ENCODE measurements at places on chromosomes 13 and 19.
A peak's percentile ranks its signal among the peaks of the same experiment; 100 is the strongest.

DNA sequence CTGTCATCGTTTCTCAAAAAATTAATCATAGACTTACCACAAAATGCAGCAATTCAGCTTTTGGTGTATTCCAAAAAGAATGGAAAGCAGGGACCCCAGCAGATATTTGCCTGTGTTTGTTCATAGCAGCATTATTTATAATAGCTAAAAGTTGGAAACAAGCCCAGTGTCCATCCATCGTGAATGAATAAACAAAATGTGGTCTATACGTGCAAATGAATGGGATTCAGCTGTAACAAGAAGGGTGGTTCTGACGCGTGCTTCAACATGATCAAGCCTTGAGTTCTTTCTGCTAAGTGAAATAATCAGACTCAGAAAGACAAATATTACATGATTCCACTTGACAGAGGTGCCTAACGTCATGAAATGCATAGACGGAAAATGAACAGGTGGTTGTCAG, 36.4 kb downstream of the PSG11 start:
- peak; percentile 56 for DNase-seq

- no peak for DNase-seq
These were observed 10.2 kb upstream of the CBLC start for GRCh38 chr19:44767295-44768180.

DNA sequence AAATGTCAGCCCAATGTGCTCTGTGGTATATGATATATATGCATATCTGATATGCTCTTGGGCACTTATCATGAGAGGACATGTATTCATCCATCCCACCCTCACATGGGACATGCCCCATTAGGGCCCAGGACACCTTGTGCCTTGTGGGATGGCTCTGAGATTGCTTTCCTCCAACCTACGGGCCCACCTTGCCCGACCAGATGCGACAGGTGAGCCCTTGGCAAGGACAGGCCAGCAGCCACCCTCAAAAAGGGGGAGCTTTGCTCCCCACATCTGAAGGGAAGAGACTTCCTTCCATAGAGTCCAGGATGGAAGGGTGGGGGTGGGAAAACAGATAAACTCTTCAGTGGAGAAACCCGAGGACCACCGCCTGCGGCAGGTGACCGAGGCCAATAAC, 58.6 kb downstream of the SLC7A1 start:
- DNase-seq, result no peak

GRCh38 chr13:37168151-37168550, 62.7 kb upstream of the CSNK1A1L start:
- DNase-seq, result no peak

- peak; percentile 7 for DNase-seq
These were observed 25.3 kb upstream of the OR10H2 start for GRCh38 chr19:15702534-15702930.

GRCh38 chr19:7874076-7874896, at the start of gene PRR36:
PRR36 (minus strand) TSS chr19:7874390; CDS start chr19:7873689, 701 bp downstream.
- peak; percentile 78 for DNase-seq

- peak; percentile 22 for DNase-seq
These were observed 112.3 kb upstream of the FBXL3 start for GRCh38 chr13:77139306-77139705.

DNA sequence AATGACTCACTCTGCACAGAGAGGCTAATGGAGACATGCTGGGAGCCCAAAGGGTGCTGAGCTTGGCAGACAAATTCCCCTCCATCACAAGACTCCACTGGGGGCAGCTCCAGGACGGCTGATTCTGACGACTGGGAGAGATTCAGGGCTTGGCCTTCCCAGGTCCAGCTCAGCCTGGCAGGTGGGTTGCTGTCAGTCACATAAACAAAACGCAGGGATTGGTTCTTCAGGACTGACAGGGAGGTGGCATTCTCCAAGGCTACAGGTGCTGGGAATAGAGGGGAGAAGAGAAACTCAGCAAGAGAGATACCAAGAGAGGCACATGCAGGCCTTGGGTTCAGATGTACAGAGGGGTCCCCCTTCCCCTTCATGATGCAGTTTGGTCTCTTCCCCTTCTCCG, 10.7 kb upstream of the ZNF175 start:
- no peak for DNase-seq

- no peak for DNase-seq
These were observed at the start of gene CEACAM1 for GRCh38 chr19:42528354-42529247. CEACAM1 (minus strand) TSS chr19:42528481; CDS start chr19:42528374, 107 bp downstream.

DNA sequence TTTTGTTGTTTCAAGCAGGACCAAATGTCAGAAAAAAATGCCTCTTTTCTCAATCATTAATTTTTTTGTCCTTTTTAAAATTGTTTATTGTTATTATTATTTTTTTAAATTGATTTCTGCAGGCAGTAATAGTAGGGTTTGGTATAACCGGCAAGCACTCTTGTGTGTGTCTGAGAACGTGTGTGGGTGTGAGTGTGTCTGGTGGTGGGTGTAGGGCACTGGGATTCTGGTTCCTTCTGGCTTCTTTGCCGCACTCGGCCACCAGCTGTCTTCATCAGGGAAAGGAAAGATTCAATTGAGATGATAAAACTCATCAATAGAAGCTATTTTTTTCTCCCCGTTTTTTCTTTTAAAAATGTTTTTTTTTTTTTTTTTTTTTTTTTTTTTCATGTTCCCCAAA, 56.4 kb downstream of the IER2 start:
- DNase-seq, result no peak

DNA sequence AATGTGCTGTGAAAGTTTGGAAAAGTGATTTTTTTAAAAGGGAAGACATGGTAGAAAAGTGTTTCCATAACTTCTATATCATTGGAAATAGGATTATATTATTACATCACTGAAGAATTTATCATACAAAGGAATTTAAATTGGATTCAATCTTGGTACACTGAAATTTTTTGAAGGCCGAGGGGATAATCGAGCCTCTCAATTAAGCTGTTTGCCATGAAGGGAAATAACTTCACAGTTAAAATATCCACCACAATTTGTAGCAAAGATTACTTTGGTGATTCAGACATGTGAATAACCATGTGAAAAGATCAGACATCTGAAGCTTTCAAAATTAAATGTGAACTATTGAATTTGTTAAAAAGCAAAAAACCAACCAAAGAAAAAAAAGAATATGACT, 215.3 kb downstream of the KLF5 start:
- peak; percentile 53 for DNase-seq

DNA sequence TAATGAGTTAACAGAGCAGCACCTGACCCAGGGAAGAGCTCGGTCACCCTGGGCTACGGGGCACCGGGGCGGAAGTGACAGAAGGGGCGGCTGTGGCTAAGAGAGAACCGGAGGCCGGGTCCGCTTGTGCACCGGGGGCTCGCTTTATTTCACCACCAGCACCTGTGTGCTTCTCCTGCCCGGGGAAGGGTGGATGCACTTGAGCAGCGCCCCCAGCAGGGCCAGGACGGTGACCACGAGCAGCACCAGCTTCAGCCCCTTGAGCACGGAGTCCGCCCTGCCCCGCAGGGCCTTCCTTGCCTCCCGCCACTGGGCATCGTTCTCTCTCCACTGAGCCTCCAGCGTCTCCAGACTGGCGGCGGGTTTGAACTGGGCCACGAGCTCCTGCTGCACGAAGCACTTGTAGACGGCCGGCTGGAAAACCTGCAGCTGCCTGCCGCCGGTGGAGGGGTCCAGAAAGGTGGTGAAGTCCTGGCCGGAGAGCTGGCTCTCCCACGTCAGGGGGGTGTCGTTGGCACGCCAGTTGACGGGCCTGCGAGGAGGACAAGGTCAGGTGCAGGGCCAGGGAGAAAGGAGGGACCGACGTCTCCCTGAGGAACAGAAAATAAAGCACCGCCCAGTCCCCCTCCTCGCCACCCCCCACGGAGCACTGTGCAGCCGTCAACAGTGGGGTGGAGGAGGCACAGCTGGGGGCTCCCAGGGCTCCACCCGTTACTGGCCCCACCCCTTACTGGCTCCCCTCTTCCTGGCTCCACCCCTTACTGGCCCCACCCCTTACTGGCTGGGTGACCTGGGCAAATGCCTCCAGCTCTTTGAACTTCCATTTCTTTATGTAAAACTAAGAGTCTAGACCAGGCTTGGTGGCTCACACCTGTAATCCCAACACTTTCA, 3.6 kb downstream of the FAM187B start:
- no peak for DNase-seq

GRCh38 chr13:78102121-78102677, 183.6 kb upstream of the EDNRB start:
- peak; percentile 4 for DNase-seq

DNA sequence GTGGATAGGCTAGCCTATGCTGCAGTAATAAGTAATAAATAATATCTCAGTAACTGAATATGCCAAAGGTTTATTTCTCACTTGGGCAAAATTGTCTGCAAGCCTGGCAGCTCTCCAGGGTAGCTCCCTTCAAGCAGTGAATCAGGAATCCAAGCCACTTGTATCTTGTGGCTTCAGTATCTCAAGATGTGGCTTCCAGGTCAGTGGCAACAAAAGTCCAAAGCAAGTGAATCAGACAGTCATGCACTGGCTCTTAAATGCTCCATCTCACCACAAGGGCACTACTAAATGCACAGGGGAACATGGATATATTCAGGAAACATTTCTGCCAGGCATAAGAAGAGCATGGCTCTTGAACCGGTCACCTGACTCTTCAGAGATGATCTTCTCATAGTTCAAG, 126.3 kb downstream of the KCTD12 start:
- DNase-seq, result peak; percentile 33

- peak; percentile 77 for DNase-seq
These were observed 215.2 kb downstream of the NBEA start for GRCh38 chr13:35157143-35157755.

DNA sequence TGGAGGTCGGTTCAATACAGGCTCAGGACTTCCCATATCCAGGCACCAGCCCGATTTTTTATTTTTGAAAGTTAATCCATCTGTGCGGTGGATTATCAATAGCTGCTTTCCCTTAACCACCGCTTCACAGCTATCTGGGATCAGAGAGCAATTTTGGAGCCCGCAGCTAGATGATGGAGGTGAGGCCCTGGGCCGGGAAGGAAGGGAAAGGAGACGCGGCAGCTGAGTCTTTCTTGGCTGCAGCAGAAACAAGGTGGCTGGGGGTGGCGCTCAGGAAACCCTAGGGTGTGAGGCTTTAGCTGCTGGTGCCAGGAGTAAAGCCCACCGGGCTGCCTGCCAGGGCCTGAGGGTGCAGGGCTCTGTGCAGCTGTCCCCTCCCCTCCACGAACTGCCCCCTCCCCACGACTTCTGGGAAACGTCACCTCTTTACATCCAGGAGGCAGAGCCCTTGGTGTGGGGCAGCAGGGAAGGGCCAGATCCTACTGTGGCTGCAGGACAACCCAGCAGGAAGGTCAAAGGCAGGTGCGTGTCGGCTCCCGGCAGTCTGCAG, 307.0 kb downstream of the ZNF536 start:
- DNase-seq, result no peak
